Memory B cell (primary cell): ENCODE measurements at places on chromosomes 1 and 21.

- no peak for DNase-seq
These were observed 519 bp downstream of the RERE start for GRCh38 chr1:8816831-8817411.

- no peak for DNase-seq
These were observed 87.1 kb downstream of the SLC5A9 start for GRCh38 chr1:48309564-48310082.

GRCh38 chr21:38712071-38712470, 93.7 kb upstream of the ETS2 start:
- no peak for DNase-seq

DNA sequence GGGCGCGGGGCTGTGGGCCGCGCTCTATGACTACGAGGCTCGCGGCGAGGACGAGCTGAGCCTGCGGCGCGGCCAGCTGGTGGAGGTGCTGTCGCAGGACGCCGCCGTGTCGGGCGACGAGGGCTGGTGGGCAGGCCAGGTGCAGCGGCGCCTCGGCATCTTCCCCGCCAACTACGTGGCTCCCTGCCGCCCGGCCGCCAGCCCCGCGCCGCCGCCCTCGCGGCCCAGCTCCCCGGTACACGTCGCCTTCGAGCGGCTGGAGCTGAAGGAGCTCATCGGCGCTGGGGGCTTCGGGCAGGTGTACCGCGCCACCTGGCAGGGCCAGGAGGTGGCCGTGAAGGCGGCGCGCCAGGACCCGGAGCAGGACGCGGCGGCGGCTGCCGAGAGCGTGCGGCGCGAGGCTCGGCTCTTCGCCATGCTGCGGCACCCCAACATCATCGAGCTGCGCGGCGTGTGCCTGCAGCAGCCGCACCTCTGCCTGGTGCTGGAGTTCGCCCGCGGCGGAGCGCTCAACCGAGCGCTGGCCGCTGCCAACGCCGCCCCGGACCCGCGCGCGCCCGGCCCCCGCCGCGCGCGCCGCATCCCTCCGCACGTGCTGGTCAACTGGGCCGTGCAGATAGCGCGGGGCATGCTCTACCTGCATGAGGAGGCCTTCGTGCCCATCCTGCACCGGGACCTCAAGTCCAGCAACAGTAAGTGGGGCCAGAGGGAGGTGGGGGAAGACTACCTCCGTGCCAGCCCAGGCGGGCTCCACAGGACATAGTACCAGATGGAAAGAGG, 808 bp downstream of the MAP3K21 start:
- peak; percentile 61 for DNase-seq

DNA sequence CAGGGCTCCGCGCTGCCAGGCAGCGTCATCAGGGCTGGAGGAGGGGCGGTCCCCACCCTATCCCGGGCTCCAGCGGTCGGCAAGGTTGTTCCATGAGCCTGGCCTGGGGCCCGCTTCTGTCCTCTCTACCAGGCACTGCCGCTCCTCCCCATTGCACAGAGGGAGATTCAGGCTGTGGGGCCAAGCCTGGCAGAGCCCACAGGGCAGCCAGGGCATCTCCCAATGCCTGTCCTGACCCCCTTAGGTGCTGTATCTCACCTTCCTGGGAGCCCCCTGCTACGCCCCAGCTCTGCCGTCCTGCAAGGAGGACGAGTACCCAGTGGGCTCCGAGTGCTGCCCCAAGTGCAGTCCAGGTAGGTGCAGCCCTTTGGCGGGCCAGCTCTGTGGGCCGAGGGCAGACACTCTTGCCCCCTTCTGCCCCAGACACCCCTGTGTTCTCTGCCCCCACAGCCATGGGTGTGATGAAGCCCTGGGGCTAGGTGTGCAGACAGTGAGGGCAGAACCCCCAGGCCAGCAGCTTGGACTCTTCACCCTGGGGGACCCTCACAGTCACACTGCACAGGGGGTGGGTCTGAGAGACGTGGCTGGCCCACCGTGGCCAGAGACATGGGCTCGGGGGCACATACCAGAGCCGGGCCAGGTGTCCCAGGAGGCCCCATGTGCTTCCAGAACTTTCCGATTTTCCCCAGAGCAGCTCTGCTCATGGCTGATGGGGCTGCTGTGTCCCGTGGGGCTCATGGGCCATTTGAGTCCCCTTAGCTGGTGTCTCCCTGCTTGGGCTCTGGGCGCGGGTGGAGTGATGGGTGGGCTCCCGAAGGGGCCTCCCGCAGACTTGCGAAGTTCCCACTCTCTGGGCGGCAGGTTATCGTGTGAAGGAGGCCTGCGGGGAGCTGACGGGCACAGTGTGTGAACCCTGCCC, 1.6 kb downstream of the TNFRSF14 start:
- no peak for DNase-seq

GRCh38 chr1:110566836-110567235, 39.3 kb downstream of the KCNA2 start:
- no peak for DNase-seq

DNA sequence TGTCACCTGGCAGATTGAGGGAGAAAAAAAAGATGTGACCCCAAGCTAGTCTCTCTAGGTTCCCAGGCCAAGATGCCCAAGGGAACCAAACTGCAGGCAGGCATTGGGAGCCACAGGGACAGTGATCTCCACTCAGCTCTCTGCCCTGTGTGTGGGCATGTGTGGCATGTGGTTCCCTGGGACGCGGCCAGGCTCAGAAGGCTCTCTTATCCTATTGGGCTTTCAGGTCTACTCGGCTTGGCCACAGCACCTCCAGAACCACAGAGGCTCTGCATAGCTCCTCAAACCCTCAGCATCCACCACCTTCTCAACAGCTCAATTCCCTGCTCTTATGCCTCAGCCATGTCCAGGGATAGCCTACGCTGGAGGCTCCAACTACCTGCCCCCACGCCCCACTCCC, 22.0 kb downstream of the IQGAP3 start:
- no peak for DNase-seq

GRCh38 chr1:205837382-205837970, 12.5 kb downstream of the PM20D1 start:
- DNase-seq = no peak

GRCh38 chr1:163130225-163130856, 61.2 kb downstream of the RGS4 start:
- DNase-seq = no peak

DNA sequence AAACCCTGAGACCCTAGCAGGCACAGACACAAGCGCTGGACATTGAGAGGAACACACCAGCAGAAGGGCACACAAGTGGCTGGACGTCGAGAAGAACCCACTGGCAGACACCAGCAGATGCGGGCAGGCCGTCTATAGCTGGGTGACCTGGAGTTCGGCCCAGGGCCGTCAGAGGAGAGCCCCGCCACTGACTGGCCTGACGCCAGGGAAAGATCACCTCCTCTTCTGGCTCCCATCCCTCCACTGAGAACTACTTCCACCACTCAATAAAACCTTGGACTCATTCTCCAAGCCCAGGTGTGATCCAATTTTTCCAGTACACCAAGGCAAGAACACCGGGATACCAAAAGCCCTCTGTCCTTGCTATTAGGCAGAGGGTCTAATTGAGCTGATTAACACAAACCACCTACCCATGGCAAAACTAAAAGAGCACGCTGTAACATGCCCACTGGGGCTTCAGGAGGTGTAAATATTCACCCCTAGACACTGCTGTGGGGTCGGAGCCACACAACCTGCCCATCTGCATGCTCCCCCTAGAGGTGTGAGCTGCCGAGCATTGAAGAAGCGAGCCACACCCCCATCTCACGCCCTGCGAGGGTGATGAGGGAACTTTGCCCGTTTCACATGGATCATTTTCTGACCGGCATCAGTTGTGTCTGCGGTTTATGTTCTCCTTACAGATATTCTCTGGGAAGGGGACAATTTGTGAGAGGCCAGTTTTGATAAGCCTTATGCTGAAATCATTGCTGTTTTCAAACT, 104.8 kb downstream of the HLX start:
- DNase-seq = no peak

DNA sequence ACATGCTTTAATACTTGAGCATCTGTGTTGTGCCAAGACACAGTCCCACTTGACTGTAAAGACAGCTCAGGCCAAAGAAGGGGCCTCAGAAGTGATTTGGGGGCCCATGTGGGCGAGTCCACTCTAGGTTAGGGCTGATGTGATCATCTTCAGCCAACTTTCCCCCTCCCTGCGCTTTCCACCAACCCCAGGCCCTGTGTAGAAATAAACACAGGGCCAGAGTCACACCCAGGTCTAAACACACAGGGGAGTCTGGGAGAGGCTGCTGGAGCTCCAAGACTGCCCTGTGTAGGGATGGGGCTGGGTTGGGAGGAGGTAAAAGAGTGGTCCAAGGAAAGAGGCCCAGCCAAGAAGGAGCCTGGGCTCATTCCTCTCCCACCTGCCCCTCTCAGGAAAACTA, 2.5 kb upstream of the WNT2B start:
- no peak for DNase-seq

GRCh38 chr21:45160198-45160597, 85.8 kb downstream of the ADARB1 start:
- DNase-seq = no peak

DNA sequence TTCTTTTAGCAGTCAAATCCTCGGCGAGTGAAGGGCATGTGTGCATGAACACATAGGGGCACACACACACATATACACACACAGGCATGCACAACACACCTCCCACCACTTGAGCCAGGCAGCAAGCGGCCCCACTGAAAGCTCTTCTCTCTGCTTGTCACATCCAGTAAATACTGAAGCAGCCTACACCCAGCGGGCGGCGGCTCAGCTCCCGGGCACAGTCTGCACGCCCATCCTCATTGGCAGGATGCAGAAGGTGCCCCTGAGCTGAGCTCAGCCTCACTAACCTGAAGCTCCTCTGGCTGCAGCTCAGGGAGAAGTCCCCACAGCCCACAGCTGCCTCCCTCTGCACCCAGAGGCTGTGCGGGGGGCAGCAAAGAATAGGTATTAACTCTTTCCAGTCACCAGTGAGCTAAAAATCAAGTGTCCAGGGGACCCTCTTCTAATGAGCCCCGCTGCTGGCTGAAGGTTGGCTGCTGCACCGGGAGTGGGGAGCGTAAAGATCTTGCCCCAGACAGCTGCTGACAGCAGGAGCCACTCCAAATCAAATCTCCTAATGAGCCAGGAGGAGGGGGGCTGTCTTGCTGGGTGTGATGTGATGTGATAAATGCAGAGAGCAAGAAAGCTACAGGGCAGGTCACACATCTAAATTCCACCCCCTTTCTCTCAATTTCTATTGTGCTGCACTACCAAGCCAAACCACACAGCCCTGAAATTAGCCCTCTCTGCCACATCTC, 12.5 kb downstream of the RGS8 start:
- DNase-seq = no peak

DNA sequence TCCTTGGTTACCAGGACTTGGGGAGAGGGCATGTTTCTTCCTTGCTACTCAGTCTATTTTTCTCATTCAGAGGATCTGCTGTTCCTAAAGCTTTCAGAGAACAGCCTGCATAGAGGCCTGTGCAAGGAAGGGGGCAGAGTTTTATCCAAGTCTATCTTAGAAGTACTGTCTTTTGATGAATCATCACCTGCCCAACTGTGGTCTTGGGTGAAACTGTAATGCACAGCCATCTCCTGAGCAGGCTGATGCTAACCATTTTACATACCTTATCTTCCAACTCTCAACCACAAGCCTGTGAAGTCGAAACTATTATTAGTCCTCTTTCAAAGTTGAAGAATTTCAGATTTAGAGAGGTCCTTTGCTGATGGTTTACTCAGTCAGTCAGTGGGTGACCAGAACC, 368.0 kb downstream of the HHAT start:
- DNase-seq = no peak

- no peak for DNase-seq
These were observed 174.6 kb downstream of the HLX start for GRCh38 chr1:221053889-221054288.

DNA sequence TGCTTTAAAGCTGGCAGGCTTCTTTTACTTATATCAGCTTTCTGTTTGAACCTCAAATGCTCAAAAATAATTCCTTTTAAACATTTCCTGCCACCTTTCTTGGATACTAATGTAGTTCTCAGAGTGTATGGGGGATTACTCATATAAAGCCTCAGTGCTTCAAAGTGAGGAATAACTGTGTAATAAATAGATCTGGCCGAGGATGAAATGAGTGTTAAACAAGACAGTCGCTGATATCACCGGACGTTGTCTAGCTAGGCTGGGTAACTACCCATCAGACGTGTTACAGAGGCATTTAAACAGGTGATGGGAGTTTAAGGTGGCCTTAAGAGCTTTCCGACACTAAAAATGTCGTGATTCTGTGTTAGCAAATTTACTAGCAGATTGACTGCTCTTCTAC, 53.1 kb downstream of the VANGL2 start:
- DNase-seq = no peak

- no peak for DNase-seq
These were observed 769 bp downstream of the NTPCR start for GRCh38 chr1:232951180-232951579.

- no peak for DNase-seq
These were observed 157.0 kb upstream of the COA6 start for GRCh38 chr1:234216116-234216703.

- no peak for DNase-seq
These were observed 66.3 kb upstream of the NTPCR start for GRCh38 chr1:232883992-232884661.
